ENCODE measurements at places on chromosomes 6 and 20.

DNA sequence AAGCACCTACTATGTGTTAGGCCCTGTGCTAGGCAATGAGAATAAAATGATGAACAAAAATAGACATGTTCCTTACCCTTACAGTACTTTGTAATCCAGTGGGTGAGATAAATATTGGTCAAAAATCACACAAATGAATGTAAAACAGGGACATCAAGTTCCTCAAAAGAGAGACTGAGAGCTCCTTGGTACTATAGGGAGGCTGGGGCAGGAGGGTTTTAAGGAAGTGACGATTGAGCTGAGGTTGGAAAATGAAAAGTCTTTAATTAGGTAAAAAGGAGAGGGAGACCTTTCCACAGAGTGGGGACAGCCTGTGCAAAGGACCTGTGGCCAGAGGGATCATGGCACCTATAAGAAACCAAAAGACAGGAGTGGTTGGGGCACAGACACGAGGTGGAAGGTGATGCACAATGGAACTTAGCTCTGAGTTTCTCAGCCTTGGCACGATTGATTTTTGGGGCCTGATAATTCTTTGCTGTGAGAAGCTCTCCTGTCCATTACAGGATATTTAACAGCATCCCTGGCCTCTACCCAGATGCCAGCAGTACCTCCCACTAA is 140.3 kb downstream of the CEP57L1 start:
- DNase-seq, result no peak

- no peak for DNase-seq
These were observed 31.7 kb upstream of the CST1 start for GRCh38 chr20:23782366-23782983.

DNA sequence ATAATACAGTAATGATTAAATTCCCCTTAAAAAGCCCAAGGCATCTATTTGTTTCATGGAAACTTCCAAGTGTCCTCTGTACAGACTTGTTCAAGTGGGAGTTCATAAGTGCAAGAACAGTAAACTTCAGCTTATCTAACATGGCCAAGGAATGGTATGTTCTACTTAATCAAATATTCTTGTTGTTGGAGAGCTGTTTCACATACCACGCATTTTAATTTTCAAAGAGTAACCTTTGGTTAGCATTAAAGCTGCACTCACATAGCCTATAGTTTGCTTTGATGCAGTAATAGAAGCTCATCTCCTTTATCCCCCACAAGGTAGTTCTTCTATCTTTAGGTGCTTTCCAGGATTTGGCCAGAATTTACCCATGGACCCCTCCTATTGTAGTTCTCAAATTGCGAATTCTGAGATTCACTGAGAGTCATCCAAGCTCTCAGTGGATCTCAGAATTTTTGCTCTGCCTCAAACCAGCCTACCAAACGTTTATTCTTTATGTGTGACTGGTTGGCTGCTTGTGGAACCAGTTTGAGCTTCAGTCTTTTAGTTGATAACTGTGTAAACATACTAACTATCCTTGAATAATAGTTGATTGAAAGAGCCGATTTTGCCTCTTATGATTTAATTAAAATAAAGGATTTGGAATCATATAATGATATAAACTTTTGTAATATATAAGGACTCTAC is 668.0 kb upstream of the FLRT3 start:
- no peak for DNase-seq

DNA sequence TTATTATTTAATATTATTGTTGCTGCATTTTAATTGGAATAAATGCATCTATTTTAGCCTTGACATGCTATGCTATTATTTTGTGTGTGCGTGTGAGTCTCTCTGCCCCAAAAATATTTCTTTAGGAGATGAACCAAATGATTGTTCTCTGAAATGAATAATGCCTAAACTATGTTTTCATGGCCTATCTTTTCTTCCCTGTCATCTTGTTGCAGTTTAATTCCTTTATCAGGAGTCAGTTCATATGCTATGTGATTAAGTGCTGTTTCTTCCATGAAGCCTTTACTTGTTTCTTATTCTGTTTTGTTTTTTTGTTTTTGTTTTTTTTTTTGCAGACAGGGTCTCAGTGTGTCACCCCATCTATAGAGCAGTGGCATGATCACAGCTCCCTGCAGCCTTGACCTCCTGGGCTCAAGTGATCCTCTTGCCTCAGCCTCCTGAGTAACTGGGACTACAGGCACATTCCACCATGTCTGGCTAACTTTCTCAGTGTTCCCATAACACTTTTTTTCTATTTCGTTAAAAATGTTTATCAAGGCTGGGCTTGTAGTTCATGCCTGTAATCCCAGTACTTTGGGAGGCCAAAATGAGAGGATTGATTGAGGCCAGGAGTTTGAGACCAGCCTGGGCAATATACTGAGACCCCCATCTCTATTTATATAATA is 25.7 kb downstream of the TPX2 start:
- DNase-seq, result no peak

DNA sequence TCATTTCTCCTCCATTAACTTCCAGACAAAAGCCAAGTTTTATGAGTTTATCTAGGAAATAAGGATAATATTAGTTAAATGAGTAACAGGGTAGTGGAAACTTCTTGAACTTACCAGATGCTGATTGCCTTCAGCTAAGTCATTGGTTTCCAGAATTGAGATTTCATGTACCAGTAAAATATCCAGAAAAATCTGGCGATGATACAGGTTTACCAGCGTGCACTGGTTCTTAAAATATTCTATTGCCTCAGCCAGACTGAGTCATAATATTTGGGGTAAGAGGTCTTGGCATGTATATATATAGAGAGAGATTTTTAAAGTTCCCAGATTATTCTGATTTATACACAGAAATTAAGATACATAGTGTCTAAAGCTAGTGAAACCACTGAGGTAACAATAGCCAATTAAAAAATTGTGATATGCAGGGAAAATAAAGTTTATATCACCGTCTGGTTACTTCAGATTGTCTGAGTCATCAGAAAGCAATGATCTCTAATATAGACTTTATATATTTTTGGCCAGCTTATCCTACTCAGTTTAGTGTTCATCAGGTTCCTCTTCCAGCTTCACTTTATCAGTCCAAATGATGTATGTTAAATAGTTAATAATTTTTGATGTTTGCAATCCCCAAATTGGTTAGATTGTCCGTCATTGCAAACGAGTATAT is 39.5 kb upstream of the SDHAF4 start:
- DNase-seq, result no peak

DNA sequence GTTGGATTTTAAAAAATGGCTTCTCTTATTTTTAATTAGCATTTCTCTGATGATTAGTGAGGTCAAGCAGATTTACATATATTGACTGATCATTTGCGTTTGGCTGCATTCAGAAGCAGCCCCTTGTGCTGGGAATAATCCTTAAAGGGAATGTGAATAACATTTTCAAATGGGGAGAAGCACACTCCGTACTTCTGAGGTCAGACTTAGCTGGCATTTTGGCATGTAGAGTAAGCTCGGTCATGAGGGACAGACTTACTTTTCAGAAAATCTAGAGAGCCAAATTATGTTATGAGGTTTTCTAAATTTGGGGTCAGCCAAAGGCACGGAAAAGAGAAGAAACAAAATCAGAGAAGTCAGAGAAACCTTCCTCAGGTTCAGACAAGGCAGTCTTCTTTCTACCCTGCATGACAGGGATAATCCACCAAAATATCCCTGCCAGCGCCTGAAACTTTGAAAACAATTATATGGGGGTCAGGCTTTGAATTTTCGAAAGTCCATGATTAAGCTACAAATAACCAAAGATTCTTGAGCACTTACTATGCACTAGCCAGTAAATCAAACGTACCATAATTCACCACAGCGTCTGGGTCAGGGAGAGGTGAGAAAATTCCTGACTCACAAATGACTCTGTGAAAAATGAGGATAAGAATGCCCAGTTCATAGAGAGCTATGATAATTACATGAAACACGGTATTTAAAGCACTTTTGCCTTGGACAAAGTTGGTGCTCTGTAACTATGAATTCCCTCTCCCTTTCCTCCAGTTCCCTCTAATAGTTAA is 44.9 kb downstream of the ADAT2 start:
- no peak for DNase-seq

- no peak for DNase-seq
These were observed 46.9 kb upstream of the ENPP5 start for GRCh38 chr6:46217671-46218131.

DNA sequence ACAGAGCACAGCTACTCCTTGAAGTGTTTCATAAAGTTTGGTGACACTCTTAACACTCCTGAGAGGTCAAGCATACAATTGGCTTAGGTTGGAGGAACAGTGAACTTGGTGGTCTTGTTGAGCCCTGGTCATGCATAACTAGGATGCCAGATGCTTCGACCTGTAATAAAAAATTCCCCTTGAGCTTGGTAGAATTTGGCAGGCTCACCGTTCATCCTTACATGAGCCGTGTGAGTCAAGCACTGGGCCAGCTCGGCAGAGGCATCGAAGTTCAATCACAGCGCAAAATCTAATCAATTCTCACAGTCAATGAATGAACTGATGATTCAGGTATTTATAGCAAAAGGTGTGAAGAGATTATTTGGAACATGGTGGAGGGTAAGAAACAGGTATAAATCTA is 33.7 kb downstream of the CYP24A1 start:
- no peak for DNase-seq

GRCh38 chr6:106226676-106227075 is 98.9 kb downstream of the ATG5 start:
- no peak for DNase-seq

- DNase-seq, result no peak
These were observed 44.9 kb downstream of the IRF4 start for GRCh38 chr6:436308-437036.

GRCh38 chr20:25484224-25484846 is 76.9 kb downstream of the GINS1 start:
- no peak for DNase-seq

- DNase-seq, result no peak
These were observed 166.8 kb upstream of the CARMIL1 start for GRCh38 chr6:25112322-25112773.

GRCh38 chr20:36425166-36425565 is 116.2 kb upstream of the MYL9 start:
- DNase-seq, result no peak

DNA sequence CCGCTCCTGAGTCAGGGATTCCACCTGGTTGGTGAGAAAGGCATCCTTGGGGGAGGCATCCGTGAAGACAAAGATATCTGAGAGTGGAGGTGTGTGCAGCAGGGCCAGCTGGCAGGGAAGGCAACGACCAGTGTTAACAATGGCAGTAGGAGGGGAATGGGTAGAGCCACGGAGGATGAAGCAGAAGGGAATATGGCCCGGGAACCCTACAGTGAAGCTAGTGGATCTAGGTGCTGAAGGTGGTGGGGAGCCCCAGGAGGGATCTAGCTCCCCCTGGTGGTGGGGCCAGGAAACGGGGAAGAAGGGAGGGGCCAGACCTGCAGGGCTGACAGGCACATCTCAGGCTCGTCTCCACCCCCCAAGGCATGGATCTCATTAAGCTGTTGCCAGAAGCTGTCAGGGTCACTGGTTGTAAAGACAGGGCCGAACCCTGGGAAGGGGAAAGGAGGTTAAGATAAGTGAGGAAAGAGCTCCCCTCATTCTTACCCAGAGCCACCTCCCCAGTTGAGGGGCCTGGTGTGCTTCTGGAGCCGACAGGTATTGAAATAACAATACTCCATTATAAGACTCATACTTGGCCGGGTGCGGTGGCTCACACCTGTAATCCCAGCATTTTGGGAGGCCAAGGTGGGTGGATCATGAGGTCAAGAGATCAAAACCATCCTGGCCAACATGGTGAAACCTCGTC is 7.3 kb downstream of the VWA7 start:
- no peak for DNase-seq

DNA sequence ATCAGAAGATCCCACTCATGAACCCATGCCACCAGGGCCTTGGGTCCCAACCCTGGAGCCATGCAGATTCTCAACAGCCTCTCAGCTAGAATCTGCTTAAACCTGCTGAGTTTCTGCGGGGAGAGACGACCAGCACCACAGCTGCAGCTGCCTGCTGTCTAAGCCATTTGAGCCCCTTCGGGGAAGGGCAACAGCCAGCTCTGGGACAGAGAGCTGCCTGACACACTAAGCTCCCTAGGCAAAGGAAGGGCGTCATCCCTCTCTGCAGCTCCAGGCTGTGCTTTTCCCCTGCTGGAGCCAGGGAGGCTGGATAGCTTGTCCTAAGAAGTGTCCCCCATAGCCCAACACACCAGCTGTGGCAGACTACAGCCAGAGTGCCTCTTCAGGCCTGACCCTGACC is 182.5 kb downstream of the OTOR start:
- no peak for DNase-seq

DNA sequence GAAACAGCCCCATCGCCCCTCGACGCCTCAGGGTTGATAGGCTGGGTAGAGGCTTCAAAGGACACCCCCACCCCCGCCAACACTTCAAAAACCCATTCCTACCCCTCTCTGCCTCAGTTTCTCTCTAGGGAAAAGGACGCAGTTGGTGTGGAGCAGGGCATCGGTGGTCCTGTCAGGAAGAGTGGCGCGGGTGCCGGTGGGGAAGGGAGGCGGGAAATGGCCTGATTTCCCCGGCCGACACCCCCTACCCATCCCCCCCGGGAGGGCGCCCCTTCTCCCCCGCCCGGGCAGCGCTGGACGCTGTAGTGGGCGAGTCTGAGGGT is 367 bp downstream of the NRSN2 start:
- DNase-seq, result no peak

GRCh38 chr6:165481921-165482320 is 172.5 kb upstream of the C6orf118 start:
- no peak for DNase-seq

GRCh38 chr6:72825315-72825911 is 203.5 kb downstream of the KCNQ5 start:
- no peak for DNase-seq

GRCh38 chr6:150088481-150089154 is 19.7 kb upstream of the ULBP3 start:
- no peak for DNase-seq

DNA sequence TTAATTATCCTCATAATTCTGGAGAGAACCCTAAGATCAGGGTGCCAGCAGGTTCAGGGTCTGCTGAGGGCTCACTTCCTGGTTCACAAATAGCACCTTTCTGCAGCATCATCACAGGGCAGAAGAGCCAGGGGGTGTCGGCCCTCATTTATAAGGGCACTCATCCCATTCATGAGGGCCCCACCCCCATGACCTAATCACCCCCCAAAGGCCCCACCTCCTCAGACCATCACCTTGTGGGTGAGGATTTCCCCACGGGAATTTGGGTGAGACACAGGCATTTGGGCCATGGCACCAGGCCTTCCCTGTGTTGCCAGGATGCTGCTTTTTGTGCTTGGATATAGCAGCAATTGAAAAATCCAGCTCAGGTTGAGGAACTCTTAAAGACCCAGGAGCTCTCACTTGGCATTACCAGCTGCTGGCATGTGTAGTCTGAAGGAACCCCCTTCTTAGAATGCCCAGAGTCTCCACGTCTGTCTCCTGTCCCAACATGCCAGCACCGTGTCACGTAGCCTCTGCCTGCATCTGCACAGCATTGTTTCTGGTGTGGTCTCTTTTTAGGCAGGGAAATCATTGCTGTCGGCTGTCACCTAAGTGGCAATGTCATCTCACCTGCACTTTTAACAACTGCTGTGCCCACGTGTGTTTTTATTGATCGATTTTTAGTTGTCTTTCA is 71.5 kb downstream of the RPP40 start:
- DNase-seq, result no peak

GRCh38 chr6:69704916-69705315 is 91.9 kb downstream of the LMBRD1 start:
- DNase-seq, result no peak
